Parietal lobe (tissue), 2 donors: ENCODE measurements at places on chromosomes 4 and X. TPM values are rescaled to one million over a fixed set of nuclear protein-coding genes. Genes with fewer than 3 reads are reported as not detected.

JAKMIP1 gene
- total RNA-seq = 29.4 TPM

FAAH2 gene
- total RNA-seq = 9.4 TPM

GJB1 gene
- not detected for total RNA-seq

CSAG1 gene
- not detected for total RNA-seq

ABCG2 gene
- 15.0 TPM for total RNA-seq

UGT2B15 gene
- total RNA-seq = not detected

HSD17B13 gene
- total RNA-seq = 0.94 TPM

TBC1D9 gene
- total RNA-seq = 69.5 TPM
